Tongue (tissue), 3 donors: ENCODE measurements at places on chromosomes 1 and 21. TPM values are rescaled to one million over a fixed set of nuclear protein-coding genes. Genes with fewer than 3 reads are reported as not detected.

- no peak for DNase-seq
These were observed 50.8 kb downstream of the CHD5 start for GRCh38 chr1:6129313-6129712.

GRCh38 chr21:28959367-28960099, 33.1 kb downstream of the LTN1 start:
- no peak for DNase-seq

GRCh38 chr1:54218883-54219687, 19.1 kb downstream of the MRPL37 start:
- peak; percentile 67 for DNase-seq

DNA sequence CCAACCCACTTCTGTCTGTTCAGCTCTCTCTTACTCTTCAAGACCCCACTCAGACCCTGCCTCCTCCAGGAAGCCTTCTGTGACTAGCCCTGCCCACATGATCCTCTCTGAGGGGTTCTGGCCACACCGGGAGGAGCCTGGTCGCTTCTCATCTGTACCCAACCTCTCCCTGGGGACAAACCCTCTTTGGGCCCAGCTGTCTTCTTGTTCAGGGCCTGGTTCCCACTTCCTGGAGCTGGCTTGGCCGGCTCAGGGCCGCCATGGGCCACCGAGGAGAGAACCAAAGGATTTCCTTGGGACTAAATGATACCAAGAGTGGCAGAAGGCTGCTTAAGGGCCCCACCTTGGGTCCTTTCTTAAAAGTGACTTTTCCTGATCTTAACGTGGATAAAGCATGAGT, 124.7 kb upstream of the ZBTB40 start:
- DNase-seq: no peak

- peak; percentile 18 for DNase-seq
These were observed 19.8 kb downstream of the RPRD2 start for GRCh38 chr1:150383631-150384324.

GRCh38 chr21:38504066-38504465, 5.8 kb upstream of the ERG start:
- no peak for DNase-seq

- no peak for DNase-seq
These were observed 7.8 kb downstream of the KCNJ10 start for GRCh38 chr1:160062230-160062532.

GRCh38 chr1:206062464-206062863, 9.5 kb downstream of the RHEX start:
- peak; percentile 48 for DNase-seq

- DNase-seq: no peak
These were observed 49.8 kb downstream of the KCNT2 start for GRCh38 chr1:196558411-196558810.

DNA sequence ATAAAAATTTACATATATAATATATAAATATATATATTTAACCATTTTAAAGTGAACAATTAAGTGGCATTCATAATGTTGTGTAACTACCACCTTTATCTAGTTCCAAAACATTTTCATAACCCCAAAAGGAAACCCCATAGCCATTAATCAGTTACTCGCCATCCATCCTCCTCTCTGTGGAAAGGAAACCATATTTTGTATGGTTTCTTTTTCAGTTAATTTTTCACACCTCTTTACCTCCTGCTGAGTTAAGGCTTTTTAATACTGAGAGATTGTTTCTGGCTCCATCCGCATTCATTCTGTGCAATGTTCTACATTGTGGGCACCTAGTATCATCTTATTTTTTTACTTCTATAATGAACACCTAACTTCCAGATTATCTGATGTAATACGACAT, 512.1 kb downstream of the LMO4 start:
- DNase-seq: no peak

- no peak for DNase-seq
These were observed 1148.1 kb upstream of the NCAM2 start for GRCh38 chr21:19850157-19850556.

GRCh38 chr1:110770832-110771231, 96.1 kb upstream of the KCNA3 start:
- DNase-seq: no peak

GRCh38 chr1:23601968-23602876, 42.9 kb upstream of the ID3 start:
- DNase-seq: no peak

The DMRTB1 gene
- total RNA-seq: not detected

The ZNF593 gene
- 15.8 TPM for total RNA-seq

The CFAP45 gene
- total RNA-seq: 0.10 TPM

The FCGR2B gene
- total RNA-seq: 1.6 TPM

The SPATA17 gene
- 2.6 TPM for total RNA-seq

The C1orf74 gene
- total RNA-seq: 3.3 TPM

The HMCN1 gene
- 24.7 TPM for total RNA-seq

The HRNR gene
- not detected for total RNA-seq

The CYP2J2 gene
- 24.1 TPM for total RNA-seq
